ENCODE measurements at places on chromosomes 2 and 18. TPM values are rescaled to one million over a fixed set of nuclear protein-coding genes. Genes with fewer than 3 reads are reported as not detected.

DNA sequence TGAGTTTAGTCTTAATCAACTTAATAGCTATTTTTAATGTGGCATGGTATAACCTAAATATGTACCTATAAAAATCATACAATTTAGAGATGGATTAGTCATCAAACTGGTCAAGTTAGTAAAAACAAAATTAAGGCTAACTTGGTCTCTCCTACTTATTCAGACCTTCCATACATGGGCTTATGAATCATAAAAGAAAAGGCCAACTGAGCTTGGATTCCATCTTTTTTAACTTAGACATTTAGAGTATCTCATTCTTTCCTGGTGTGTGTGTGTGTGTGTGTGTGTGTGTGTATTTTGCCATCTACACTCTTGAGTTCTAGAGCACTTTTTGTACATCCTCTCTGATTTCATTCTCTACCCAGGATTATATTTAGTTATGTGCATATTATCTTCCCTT lies 637.5 kb downstream of the PLCL1 start:
- no peak for DNase-seq

GRCh38 chr2:205769495-205769850 lies 87.2 kb downstream of the NRP2 start:
- no peak for DNase-seq

GRCh38 chr18:28802546-28802945 lies 625.6 kb upstream of the CDH2 start:
- no peak for DNase-seq

DNA sequence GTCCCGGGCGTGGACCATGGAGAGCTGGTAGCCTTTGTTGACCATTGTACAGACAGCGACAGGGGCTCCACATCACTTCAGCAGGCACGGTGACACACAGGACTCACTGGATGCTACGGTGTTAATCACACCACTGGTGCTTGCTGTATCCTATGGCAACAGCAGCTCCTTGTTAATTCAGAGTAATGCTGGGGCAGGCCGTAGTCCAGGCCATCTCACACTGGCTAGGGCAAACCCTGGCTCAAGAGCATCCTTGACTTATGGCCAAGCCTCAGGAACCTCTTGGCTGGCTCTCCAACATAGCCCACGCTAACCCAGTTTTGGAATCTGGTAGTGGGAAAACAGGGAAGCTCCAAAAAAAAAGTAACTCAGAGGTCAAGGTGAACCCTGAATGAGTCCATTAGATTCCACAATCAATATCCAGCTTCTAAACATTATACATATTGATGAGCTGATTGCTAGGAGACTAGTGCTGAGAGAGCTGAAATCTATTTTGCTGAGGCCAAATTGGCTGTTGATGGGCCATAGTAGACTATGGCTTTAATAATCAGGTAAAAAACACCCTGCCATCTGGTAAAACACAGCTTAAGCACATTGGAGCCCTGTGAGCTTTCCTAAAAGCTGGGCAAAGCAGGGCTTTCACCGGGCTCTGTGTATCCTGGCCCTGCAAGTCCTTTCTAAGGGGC lies 253.6 kb downstream of the PRKCE start:
- no peak for DNase-seq

GRCh38 chr2:18484625-18485024 lies 75.8 kb downstream of the RDH14 start:
- DNase-seq = no peak

GRCh38 chr2:212961255-212961654 lies 190.2 kb downstream of the IKZF2 start:
- no peak for DNase-seq

- DNase-seq = no peak
Observed at GRCh38 chr2:17912266-17912691, 33.8 kb downstream of the KCNS3 start.

GRCh38 chr2:234535464-234535863 lies 38.6 kb upstream of the ARL4C start:
- no peak for DNase-seq

GRCh38 chr2:35409762-35410161 lies 945.8 kb upstream of the CRIM1 start:
- no peak for DNase-seq

DNA sequence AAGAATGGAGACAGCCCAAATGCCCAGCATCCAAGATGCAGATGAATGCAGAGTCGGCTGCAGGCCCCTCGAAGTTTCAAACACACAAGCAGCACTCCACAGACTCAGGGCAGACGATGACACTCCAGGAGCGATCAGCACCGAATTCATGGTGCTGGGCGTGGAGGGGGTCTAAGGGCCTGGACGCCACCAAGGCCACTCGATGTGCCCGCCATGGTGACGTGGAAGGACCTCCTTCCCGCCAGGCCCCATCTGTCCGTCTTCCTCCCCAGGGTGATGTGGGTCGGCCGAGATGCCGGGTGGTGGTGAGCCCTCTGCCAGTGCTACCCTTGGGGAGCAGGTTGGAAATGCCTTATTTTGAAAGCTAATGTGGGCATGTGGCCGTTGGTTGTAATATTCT lies 9.4 kb downstream of the KIF1A start:
- DNase-seq = no peak

GRCh38 chr2:72144274-72144631 lies 3.4 kb downstream of the CYP26B1 start:
- no peak for DNase-seq

- DNase-seq = peak; percentile 32
Observed at GRCh38 chr2:101854877-101855276, 136.9 kb upstream of the IL1R2 start.

DNA sequence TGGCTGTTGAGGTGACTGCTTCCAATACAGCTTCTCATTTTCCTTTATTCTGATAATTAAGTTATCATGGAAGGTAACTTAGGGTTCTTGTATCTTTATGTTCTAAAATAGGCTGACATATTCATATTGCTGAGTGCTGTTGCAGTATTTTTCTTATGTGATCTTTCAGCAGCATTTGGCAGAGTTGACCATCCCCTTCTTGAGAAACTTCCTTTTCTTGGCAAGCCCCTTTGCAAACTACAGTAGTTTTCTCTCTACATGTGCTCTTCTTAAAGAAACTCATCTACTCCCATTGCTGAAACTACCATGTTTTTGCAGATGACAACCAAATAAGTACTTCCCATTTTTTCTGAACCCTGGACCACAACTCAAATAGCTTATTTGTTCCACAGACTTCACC lies 476.5 kb upstream of the TRIB2 start:
- no peak for DNase-seq

Gene SEMA4F
- 23.0 TPM for polyA plus RNA-seq

Gene CTAGE1
- polyA plus RNA-seq = not detected

Gene TMEM237
- 47.2 TPM for polyA plus RNA-seq

Gene ABHD1
- polyA plus RNA-seq = 2.9 TPM

Gene MC5R
- 0.42 TPM for polyA plus RNA-seq

Gene LIPT1
- polyA plus RNA-seq = 9.5 TPM

Gene TDRD15
- polyA plus RNA-seq = 0.08 TPM

Gene PSMA8
- 0.21 TPM for polyA plus RNA-seq

Gene GALNT5
- polyA plus RNA-seq = 0.08 TPM

Measured in spinal cord (tissue), 10 donors.